ENCODE measurements at places on chromosomes 2 and 18. TPM values are rescaled to one million over a fixed set of nuclear protein-coding genes. Genes with fewer than 3 reads are reported as not detected.

Gene HOXD1
- not detected for polyA plus RNA-seq

Gene CFAP65
- not detected for polyA plus RNA-seq

Gene NEU2
- polyA plus RNA-seq = not detected

Gene AGXT
- polyA plus RNA-seq = not detected

Gene SLC9A4
- polyA plus RNA-seq = not detected

Gene ABCG8
- not detected for polyA plus RNA-seq

- DNase-seq = no peak
Measured at GRCh38 chr18:26809346-26809745, 56.2 kb downstream of the AQP4 start.

GRCh38 chr18:57533006-57533867 lies 53.3 kb downstream of the FECH start:
- DNase-seq = no peak

- DNase-seq = no peak
Measured at GRCh38 chr2:20111311-20112131, 60.1 kb upstream of the LAPTM4A start.

DNA sequence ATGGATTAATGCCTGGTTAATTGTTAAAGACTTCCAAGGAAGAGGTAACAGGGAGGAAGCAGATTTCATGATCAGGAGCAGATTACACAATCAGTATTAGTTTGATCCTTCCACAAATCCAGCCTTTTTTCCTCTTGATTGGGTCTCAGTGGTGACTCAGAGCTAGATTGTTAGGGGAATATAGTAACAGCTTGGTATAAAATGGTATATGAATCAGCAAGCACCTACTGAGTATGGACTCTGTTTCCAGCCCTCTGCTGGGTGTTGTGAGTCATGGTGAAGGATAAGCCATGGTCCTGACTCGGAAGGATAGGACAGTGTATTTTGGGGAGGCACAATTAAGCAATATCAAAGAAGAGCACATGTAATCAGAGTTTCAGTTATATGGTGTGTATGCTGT lies 272.4 kb upstream of the DPP10 start:
- DNase-seq = no peak

GRCh38 chr2:74009577-74009976 lies 24.9 kb downstream of the TET3 start:
- DNase-seq = no peak

Measured in GM12878 (cell line).